ENCODE measurements at places on chromosomes 13 and 19.

DNA sequence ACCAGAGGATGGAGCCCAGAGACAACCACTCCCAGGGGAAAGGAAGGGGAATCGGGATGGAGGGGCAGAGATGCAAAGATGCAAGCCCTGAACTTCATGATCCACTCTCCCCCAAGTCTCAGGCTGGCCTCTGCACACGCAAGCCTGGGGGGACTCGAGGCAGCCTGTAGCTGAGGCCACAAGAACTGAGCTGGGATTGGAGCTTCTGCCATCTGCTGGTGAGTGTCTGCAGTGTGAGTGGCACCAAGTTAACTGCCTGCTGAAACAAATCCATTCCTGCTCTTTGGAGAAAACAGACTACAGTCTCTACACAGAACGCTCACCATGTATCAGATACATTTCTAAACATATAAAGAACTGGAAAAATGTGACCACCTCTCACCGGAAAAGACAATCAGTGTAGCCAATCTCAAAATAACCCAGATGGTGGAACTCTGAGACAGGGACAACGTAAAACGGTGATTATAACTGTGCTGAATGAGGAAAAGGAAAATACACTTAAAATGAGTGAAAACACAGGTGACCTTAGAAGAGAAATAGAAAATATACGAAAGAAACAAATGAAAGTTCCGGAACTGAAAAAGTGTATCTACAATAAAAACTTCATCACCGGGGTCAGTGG, 62.1 kb downstream of the KLF2 start:
- DNase-seq, result no peak

DNA sequence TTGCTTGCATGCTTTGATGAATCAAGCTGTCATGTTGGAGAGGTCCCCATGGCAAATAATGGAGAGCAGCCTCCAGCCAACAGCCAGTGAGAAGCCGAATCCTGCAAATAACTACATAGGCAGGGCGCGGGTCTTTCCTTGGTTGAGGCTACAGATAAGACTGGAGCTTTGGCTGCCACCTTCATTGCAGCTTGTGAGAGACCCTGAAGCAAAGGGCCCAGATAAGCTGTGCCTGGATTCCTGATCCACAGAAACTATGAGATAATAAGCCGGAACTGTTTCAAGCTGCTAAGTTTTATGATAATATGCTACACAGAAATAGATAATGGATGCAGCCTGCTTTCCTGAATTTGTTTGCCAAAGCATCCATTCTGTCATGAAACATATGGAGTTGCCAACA, 257.0 kb downstream of the HS6ST3 start:
- no peak for DNase-seq

DNA sequence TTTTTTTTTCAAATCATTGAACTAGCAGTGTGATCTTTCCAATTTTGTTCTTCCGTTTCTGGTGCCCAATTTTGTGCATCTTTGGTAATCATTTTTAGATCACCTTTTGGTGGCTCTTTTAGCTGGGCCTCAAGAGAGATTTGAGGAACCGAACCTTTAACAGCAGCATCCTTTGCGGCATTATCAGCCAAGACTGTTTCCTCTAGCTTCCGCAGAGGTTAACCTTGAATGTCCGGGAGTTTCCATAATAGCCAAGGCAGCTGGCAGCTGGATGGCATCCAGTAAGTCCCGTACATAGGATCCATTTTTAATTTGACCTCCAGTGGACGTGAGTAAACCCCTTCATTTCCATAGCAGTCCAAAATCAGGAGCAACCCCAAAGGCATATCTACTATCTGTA, 9.6 kb downstream of the IRGC start:
- DNase-seq, result no peak

GRCh38 chr13:74771964-74772363, 637.8 kb upstream of the KLF12 start:
- no peak for DNase-seq

DNA sequence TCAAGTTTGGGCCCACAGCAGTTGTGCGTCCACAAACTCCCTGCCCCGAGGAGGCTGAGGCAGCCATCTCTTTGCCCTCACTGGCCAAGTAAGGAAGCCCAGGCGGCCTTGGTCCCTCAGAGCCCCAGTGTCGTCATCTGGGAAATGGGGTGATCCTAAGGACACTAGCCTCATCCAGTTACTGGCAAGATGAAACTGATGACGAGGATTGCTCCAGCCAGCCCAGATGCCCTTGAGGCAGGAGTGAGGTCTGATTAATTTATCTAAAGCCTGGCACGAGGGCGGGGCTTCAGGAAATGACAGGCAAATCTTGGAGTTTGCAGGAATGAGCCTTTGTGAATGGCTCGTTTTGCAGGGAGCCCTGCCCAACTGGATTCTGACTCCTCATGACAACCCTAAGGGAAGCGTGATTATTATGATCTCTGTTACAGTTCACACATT, 5.6 kb downstream of the LIPE start:
- no peak for DNase-seq

GRCh38 chr19:708154-709143, at the start of gene PALM:
PALM (plus strand) TSS chr19:708935; CDS start chr19:709147, 212 bp downstream.
- DNase-seq, result no peak

DNA sequence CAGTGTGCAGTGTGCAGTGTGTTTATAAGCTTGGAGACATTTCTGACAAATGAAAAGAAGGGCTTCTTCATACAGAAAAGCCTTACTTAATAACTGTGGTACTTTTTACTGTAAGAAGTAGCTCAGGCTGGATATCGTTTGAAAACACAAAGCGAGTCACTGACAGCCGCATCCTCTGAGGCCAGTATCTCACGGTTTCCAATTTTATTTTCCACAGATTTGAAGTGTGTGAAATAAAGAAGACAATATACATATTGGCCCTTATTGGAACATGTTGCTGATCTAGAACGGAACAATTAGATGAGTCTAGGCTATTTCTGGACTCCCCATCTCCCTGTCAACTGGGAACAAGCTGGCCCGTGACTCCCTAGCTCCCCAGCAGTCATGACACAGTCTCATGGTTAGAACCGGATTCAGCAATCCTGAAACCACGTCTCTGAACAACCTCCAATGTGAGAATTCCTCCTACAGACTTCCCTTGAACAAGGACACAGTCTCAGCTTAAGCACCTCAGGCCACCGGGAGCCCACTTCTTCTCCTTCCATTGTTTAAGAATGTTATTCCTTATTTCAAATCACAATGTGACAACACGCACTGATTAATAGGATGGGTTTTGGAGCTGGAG, 484.5 kb downstream of the COG6 start:
- no peak for DNase-seq

GRCh38 chr13:108352599-108352998, 83.1 kb downstream of the TNFSF13B start:
- DNase-seq, result no peak

- DNase-seq, result no peak
These were observed 2.6 kb downstream of the CNN1 start for GRCh38 chr19:11541238-11541637.

DNA sequence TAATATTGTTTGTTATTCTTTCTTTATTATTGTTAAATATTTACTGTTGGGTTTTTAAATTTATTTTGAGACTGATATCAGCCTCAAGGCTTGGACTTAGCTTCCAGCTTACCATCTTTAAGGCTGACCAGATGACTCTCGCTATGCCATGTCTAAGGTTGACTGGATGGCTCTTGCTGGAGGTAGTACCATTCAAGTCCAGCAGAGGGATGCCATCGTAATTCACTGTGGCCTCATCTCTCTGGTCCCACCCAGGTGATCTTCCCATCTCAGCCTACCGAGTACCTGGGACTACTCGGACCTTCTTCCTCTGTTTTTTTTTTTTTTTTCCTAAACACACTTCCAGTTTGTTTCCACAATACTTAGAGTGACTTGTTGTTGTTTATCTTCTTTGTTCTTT, 41.7 kb upstream of the ZNF91 start:
- no peak for DNase-seq

DNA sequence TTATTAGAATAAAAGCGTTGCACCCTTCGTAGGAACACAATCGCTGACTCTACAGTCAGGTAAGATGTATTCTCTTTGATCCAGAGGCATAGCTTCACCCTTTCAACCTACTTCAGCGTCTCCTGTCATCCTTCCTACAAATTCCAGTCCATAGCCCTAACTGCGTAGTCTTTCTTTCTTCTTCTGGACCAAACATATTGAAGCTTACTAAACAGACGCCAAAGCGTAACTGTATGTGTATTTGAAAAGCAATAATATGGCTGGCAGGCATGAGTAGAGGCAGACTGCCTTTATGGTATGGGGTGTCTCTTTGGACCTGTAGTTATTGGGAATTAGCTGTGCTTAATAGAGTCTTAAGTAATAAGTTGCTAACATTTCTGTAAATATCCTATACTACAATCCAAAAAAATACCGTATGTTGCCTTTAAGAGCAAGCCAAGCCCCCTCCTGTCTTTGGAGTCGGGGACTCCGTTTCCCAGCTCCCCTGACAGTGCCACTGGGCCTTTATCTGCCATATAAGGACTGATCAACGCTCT, 392 bp upstream of the ZNF548 start:
- no peak for DNase-seq

GRCh38 chr13:30339738-30340330, 32.5 kb upstream of the KATNAL1 start:
- DNase-seq, result no peak

- no peak for DNase-seq
These were observed 20.1 kb upstream of the ARHGEF18 start for GRCh38 chr19:7328647-7329046.

GRCh38 chr19:29687897-29688728, 22.9 kb downstream of the PLEKHF1 start:
- DNase-seq, result no peak

DNA sequence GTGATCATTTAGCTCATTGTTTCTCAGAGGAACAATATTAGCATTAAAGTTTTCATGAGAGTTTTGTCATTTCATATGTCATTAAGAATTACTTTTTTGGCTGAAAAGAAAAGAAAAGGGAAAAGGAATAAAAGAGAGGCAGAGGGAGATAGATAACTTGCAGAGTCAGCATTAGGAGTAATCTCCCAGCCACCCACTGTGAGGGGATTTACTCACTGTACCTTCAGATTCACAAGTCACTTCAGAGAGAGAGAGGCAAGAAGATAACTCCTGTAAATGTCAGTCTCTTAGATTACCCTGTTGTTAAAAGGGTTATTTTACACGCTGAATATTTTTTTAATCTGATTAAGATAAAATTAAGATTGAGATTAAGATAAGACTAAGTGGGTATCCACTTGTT, 125.2 kb downstream of the POU4F1 start:
- no peak for DNase-seq

- DNase-seq, result no peak
These were observed 17.9 kb upstream of the RFC3 start for GRCh38 chr13:33799950-33800592.

DNA sequence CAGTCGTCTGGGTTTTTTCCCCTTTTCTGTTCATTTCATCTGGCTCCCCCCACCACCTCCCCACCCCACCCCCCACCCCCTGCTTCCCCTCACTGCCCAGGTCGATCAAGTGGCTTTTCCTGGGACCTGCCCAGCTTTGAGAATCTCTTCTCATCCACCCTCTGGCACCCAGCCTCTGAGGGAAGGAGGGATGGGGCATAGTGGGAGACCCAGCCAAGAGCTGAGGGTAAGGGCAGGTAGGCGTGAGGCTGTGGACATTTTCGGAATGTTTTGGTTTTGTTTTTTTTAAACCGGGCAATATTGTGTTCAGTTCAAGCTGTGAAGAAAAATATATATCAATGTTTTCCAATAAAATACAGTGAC, 9.3 kb downstream of the CALM3 start:
- DNase-seq, result no peak

DNA sequence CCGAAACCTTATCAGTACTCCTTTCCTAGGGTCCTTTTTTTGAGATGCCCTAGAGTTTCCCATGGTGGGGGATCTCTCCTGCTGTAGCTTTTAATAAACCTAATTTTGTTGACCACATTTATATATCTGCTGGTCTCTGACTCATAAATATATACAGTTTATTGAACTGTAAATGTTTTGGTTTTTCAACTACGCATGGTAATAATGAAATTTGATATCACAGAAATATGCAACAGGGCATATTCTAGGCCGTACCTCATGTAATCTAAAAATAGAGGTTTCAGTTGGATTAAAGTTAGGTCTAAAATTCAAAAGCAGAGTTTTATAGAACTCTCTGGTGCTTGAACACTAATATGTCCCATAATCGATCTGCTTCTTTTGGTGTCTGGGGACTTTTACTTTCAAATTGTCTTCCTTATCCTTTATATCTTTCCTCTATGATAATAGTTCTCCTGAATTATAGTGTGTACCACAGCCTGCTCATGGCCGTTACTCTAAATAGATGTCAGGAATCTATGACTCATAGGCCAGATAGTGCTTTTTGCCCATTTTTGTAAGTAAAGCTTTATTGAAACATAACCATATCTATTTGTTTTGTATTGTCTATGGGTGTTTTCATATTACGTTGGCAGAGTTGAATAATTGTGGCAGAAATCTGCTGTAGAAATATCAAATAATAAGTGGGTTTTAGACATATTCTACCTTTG, 324.8 kb upstream of the PCDH9 start:
- no peak for DNase-seq

DNA sequence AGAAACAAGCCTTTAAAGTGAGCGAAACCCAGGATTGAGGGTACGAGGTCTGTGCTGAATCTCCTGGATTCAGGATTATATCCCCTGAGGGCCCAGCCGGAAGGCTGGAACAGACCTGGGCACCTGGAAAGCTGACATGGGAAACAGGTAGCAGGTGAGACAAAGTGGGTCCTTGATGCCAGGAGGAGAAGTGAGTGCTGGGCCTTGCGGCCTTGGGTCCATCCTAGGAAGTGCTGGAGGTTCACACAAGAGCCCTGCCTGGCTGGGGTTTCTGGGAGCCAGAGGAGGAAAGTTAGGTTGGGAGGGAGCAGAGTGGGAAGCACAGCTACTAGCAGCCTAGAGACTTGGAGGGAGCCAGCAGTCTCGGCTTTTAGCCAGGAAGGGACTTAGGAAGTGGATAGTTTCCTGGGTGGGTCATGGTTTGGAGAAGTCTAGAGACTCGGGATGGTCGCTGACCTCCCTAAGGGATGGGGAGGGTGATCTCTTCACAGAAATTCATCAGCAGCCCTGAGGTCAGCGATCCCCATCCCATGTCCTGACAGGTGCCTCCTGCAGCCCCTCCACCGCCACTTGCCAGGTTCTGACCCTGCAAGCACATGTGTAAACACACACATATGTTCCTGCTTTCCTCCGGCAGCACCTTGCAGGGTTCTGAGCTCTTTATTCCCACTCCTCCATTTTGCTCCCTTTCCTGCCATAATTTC, 29.4 kb upstream of the ZNF492 start:
- no peak for DNase-seq

DNA sequence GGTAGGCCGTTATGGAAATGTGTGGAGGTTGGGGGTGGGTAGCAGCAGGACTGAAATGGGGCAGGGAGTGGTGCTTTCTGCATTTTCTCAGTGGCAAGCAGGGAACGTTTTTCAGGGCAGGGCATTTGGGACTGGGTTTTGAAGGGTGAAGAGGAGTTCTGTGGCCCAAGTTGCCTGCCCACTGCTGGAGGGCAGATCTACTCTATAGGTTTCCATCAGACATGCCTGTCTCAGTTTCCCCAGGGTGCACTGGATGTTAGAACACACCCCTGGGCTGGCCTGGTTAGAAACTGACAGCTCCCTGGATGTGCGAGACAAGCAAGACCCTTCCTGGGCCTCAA, 870 bp upstream of the GRIN3B start:
- DNase-seq, result no peak
